Bronchus fibroblast of lung (primary cell): ENCODE measurements at places on chromosomes 5 and 9. TPM values are rescaled to one million over a fixed set of nuclear protein-coding genes. Genes with fewer than 3 reads are reported as not detected.

Gene ADAMTS12
- 14.7 and 16.3 TPM in 2 replicates for total RNA-seq

Gene GALNT12
- 5.5 TPM in 2 replicates for total RNA-seq

Gene GGTA1
- not detected in 2 replicates for total RNA-seq

Gene CDH18
- total RNA-seq: 0.34 and 1.5 TPM in 2 replicates

Gene C8G
- not detected in 2 replicates for total RNA-seq

Gene AMBP
- not detected in 2 replicates for total RNA-seq

Gene FBN2
- 52.6 and 57.0 TPM in 2 replicates for total RNA-seq

Gene SPINK4
- not detected in 2 replicates for total RNA-seq
